ENCODE measurements at places on chromosomes 1 and 21. TPM values are rescaled to one million over a fixed set of nuclear protein-coding genes. Genes with fewer than 3 reads are reported as not detected.

- no peak for DNase-seq
Observed at GRCh38 chr1:105172788-105173187, 1423.1 kb downstream of the AMY1C start.

DNA sequence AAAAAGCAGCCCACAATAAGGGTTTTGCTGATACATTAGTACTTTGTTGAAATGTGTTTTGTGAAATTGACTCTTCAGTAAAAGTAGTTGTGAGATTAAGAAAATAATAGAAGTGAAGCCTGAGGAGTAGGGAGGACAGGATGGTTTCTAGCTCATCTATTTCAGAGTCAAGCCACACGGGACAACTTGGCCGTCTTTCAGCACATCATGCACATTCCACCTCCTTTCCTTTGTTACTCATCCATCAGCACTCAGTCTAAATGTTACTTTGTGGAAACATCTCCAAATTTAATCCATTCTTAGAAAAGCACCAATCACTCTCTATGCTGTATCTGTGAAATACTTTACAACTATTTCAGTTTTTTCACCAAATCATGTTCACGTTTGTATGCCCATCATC, 223.3 kb downstream of the FGGY start:
- DNase-seq = no peak

The OLFML3 gene
- 8.2 TPM for total RNA-seq

The CDA gene
- 4.0 TPM for total RNA-seq

Data from cardiac septum (tissue), 1 donor.